H1 (cell line): ENCODE measurements at places on chromosomes 2 and 18. TPM values are rescaled to one million over a fixed set of nuclear protein-coding genes. Genes with fewer than 3 reads are reported as not detected.

GRCh38 chr18:46678041-46678440 lies 21.0 kb upstream of the LOXHD1 start:
- no peak for DNase-seq

DNA sequence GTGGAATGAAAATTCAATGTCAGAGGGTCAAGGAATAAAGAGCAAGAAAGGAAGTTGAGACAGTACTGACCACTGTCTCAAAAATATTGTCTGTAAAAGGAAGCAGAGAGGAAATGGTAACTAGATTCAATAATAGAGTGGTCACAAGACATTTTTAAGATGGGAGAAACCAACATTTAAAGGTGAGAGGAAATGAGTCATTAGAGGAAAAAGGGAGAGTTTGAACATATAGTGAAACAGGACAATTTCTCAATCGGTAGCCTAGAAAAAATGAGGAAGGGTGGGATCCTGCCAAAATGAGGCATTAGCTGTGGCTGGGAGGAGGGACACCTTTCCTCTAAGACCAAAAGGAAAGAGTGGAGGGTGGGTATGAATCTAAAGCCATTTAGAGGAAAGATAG lies 288.5 kb downstream of the SP3 start:
- DNase-seq = no peak

DNA sequence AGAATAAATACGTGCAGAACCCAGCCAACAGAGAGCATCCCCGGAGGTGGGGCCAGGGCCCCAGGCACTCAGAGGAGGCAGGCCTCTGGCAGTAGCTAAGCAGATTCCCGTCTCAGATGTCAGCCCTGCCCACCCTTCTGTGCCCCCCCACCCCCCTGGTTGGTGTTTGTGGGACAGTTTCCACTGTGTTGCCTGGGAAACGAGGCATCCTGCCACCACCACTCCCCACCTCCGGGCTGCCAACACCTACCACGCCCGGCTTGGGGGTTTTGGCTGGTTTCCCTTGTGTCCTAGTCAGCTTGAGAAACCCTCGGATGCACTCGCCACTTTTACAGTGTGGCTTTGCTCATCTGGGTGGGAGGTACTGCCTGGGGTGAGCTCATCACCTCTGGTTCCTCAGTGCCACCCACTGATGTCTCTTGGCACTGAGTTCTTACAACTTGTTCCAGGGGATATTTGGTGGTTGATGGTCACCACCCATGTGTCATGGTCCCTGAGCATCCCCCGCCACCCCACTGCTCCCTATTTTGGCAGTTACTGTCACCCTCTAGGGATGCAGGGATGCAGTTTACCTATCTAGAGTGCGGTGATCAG lies 72.4 kb upstream of the YWHAQ start:
- no peak for DNase-seq

GRCh38 chr2:164617466-164617865 lies 3.8 kb downstream of the GRB14 start:
- no peak for DNase-seq

GRCh38 chr2:71804281-71804751 lies 343.3 kb downstream of the CYP26B1 start:
- DNase-seq = no peak

The ERBB4 gene
- 0.13 and 1.3 TPM in 2 replicates for polyA plus RNA-seq

- no peak for DNase-seq
These were observed 37.9 kb downstream of the SS18 start for GRCh38 chr18:26052505-26052904.
